ENCODE measurements at places on chromosomes 1 and 21.

GRCh38 chr1:228739826-228740225, 4.5 kb downstream of the RHOU start:
- no peak for DNase-seq

DNA sequence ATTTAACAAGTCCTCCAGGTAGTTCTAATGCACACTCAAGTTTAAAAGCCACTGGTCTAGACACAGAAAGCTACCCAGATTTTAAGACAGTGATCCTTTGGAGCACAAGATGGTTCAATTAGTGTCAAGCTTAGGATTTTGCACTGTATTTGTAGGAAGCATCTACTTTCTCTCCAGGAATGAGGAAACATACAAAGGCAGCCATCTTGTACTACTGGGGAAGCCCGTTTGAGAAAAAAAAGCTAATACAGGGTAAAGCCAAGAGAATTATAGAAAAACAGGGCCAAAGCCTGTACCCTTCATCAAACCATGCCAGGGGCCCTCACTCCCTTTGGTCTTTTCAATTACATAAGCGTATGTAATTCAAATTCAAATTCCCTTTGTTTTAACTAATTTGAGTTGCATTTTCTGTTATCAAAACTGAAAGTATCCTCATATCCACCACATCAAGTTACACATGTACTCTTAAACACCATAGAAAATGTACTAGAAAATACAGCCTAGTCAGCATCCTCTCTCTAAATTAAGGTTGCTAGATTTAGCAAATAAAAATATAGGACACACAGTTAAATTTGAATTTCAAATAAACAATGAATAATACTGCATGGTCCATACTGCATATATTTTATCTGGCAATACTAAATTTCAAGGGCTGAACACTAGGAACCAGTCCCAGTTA, 17.4 kb downstream of the PIK3R3 start:
- DNase-seq: no peak

GRCh38 chr1:27577504-27578188, 26.3 kb downstream of the AHDC1 start:
- no peak for DNase-seq

DNA sequence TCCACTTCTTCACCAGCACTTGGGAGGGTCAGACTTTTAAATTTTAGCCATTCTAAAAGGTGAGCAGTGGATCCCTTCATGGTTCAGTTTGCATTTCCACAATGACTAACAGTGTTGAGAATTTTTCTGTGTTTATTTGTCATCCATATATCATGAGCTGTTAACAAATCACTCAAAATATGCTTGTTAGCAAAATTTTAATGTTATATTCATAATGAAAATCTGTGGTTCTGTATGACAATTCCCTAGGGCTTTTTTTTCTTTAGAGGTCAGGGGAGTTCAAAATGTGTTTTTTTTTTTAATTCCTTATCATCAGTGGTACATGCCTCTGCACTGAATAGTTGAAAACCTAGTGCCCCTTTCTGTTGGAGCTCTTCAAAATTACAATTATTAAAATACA, 682.2 kb upstream of the ADGRL2 start:
- DNase-seq: no peak

- DNase-seq: no peak
Observed at GRCh38 chr1:166169182-166169581, 2.4 kb upstream of the FAM78B start.

- DNase-seq: no peak
Observed at GRCh38 chr1:244405856-244406255, 45.9 kb downstream of the ADSS2 start.

- DNase-seq: no peak
Observed at GRCh38 chr1:198888379-198888943, 249.6 kb downstream of the PTPRC start.

GRCh38 chr21:14451546-14451945, 68.6 kb upstream of the HSPA13 start:
- no peak for DNase-seq

DNA sequence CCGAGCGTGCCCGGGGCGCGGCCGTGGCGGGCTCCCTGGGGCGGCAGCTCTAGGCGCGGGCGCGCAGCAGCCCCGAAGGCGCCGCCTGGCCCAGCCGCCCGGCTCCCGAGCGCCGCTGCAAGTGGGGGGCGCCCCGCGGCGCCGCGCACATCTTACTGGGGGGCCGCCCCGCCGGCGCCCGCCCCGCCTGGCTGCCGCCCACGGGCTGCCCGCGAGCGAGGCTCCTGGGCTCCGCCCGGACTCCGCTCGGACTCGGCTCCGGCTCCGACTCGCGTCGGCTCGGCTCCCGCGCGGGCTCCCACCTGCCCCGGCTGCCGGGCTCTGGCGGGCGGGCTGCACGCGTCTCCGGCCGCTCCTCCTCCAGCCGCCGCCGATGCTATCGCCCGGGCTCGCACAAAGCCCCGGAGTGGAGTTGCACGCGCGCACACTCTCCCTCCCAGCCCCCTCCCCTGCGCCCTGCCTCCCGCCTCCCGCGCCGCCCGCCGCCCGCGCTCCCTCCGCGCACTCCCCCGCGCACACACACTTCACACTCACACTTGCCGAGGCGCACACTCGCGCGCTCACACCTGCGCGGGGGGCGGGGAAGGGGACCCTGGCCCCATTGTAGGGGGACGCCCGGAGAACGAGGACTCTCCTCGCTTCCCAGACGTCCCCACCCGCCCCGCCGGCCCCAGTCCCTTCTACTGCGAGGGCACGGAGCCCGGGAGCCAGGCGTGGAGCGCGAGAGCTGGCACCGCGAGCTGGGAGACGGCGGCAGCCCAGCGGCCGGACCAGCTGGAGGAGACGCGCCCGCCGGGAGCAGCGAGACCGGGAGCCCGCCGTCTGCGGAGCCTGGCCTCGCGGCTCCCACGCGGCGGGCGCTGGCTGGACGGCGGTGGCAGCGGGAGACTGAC, at the start of gene GRIK3:
Gene GRIK3 (minus strand): TSS at position 395 of the 893 bp plus-strand sequence. CDS start 407 bp downstream, outside the sequence.
- no peak for DNase-seq

DNA sequence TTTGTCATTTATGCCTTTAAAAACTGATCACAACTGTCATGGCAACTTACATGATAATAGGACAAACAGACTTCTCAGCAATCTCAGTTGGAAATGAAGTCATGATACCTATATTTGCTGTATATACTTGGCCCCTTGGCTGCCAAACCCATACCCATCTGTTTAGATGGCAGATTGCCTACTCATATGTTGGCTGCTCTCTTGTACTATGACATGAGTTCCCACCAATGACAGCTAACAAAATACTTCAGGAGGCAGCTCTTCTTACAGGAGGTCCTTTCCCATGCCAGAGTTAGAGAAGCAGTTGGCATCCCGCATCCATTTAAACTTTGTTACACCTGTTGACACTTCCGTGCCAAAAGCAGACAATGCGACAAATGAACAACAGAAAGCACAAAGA, 603.1 kb upstream of the ADGRL2 start:
- DNase-seq: no peak

GRCh38 chr1:241614144-241614543, 26.0 kb downstream of the CHML start:
- DNase-seq: no peak

GRCh38 chr1:117933769-117934168, 4.2 kb downstream of the WDR3 start:
- no peak for DNase-seq

DNA sequence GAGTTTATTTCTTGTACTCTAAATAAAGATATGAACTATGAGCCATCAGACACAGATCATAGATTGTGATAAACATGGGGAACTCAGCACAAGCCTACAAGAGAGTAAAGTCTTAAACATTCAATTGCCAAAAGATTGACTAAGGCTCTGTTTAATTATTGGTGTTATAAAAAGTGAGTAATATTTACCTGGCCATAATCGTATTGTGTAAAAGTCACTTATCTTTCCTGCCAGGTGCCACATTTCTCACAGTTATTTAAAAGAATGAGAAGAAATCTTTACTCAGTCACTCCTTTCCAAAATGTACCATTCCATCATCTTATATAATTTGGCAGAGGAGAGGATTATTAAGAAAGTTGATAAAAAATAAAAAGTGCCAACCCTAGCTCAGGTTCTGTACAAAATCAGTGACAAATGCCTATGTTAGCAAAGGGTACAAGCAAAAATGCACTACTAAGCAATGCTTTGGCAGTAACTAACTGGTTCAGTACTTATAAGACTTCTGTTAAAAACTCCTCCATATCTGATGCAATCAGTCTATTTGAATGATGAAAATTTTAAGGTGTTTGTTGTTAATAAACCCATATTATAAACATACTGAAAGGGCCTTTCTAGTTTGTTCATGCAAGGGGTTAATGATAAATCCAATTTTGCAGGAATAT, 5.8 kb upstream of the NR5A2 start:
- DNase-seq: no peak

- no peak for DNase-seq
Observed at GRCh38 chr1:38210021-38210894, 163.7 kb upstream of the POU3F1 start.

DNA sequence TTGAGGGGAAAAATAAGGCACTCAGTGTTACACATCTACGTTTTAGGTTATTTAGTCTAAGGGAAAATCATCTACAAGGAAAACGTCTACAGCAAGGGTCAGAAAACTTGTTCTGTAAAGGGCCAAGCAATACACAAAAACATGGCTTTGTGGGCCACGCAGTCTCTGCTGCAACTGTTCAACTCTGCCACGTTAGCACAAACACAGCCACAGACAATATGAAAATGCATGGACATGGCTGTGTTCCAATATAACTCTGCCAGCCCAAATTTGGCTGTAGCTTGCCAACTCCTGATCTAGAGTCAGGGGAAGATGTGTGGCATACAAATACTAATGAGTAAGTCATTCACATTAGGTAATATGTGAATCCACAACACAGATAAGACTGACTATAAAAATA, 40.7 kb downstream of the COA6 start:
- no peak for DNase-seq

Data from stimulated activated CD8-positive, alpha-beta memory T cell treated with anti-CD3 and anti-CD28 coated beads, Interleukin-12 subunit alpha, Interleukin-12 subunit beta, amount 100 ng/mL, for 4 hours (primary cell).